ENCODE measurements at places on chromosomes 6 and 20.

DNA sequence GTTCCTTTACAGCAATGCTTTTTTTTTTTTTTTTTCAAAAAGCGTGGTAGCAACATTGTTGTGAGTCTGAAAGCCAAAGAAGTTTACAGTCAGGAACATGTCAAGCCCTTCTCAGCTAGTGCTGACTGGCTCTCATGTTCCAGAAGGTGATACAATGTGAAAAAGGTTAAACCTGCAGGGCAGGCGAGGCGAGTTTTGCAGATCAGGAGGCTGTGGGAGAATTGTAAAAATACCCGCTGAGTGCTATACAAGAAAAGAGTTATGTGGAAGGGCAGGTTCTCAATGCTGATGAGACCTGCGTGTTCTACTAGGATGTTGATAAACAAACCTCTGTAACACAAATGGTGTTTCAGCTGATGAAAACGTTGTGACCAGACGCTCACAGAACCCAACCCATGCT lies 30.9 kb upstream of the RPP40 start:
- no peak for DNase-seq

DNA sequence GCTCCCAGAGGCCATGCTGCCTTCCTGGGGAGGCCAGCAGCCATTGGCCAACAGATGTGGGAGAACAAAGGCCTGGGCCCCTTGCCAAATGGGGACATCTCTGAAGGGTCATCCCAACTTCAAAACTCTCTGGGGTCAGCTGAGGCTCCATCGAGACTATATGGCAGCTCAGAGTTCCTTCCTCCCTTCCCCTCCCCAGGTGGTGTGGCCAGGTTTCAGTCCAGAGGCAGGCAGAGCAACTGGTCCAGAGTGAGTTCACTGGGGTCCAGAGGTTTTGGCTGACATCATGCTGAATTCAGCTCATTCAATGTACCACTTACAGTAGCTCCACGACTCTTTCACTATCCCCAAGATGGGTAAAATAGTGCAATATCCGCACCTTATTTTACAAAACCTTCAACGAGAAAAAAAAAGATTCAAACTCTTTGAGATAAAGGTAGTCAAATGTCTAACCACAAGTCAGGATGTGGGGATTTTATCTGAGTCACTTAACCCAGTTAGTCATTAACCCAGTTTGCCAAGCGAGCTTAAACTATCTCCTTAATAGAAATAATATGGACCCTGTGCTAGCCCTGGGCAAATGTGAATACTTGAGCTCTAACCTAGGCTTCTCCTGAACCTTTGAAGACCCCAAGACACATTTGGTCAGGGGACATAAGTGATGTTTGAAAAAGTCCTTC lies 108.4 kb upstream of the PLEKHG1 start:
- DNase-seq, result no peak

- no peak for DNase-seq
Observed at GRCh38 chr6:86943819-86944407, 6.6 kb downstream of the HTR1E start.

GRCh38 chr20:33423141-33423834 lies 20.3 kb downstream of the SNTA1 start:
- no peak for DNase-seq

DNA sequence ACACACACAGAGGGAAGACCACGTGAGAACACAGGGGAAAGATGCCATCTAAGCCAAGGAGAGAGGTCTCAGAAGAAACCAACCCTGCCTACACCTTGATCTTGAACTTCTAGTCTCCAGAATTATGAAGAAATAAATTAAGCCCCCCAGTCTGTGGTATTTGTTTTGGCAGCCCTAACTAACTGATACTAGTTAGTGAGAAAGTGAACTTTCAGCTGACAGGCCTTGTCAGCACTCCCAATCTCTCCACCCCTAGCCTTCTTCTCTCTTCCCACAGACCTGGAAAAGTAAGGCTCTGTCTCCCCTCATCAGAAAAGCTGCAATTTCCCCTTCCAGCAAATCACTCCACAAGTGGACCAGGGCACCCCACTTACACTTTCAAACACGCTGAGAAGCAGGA lies 108.6 kb upstream of the CDYL start:
- no peak for DNase-seq

- no peak for DNase-seq
Observed at GRCh38 chr6:125524356-125524755, 222.6 kb upstream of the HDDC2 start.

GRCh38 chr6:106124015-106124414 lies 37.9 kb downstream of the PRDM1 start:
- DNase-seq, result no peak

- no peak for DNase-seq
Observed at GRCh38 chr6:87093199-87093598, 1.7 kb downstream of the CGA start.

DNA sequence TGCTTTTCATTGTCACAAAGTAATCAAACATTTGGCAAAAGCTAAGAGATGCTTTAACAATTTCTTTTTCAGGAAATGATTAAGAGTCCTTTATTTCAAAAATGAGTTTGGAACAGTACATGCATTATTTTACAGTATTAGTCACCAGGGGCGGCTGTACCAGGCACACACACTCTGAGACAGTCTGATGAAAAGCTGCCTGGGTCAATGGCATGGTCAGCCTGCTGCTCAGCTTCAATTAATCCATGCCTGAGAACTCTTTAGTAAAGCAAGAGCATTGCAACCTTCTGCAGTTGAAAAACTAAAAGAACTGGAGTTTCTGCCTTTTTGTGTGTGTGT lies 105.5 kb downstream of the TULP4 start:
- no peak for DNase-seq

DNA sequence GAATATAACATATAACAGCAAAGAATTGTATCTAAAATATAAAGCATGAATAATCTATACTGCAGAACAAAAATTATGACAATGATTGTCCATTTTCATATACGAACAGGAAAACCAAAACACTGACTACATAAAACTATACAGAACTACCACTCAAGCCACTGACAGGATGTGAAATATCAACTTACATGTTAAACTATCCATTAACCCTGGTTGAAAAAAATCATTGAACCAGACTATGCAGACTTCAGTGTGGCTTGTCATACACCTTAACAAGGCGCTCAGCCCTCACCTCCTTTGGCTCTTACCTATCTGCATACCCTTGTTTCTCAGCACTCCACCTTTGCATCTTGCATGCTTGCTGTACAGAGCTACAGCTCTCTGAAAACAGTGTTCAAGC lies 34.9 kb downstream of the ASCC3 start:
- DNase-seq, result no peak

- DNase-seq, result no peak
Observed at GRCh38 chr6:166293731-166294584, 14.2 kb downstream of the PRR18 start.

- DNase-seq, result peak; percentile 8
Observed at GRCh38 chr6:47276377-47276776, 33.3 kb downstream of the TNFRSF21 start.

DNA sequence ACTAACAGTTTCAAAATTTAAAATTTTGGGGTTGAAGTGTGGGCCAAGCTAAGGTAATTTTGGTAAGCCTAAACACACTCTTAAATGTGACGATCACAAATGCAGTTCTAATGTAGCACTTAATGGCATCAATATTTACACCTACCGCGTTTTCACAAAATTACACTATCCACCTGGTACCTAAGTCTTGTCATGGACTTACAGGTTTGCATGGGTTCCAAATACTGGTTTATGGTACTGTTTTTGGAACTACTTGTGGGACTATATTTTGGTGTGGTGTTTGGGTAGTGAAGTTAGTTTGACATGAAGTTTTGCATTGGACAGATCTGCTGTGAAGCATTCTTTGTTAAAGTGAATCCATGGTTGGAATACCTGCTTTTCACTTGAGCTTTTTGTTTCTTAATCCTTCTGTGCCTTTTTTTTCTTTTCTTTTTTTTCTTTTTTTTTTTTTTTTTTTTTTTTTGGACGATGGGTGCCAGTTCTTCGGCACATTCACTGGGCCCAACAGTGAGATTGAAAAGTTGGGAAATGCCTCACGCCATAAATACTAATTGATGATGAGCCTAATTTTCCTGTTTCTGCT lies 6.5 kb downstream of the SRSF3 start:
- no peak for DNase-seq

- DNase-seq, result no peak
Observed at GRCh38 chr6:73282871-73283270, 19.9 kb upstream of the KHDC1 start.

DNA sequence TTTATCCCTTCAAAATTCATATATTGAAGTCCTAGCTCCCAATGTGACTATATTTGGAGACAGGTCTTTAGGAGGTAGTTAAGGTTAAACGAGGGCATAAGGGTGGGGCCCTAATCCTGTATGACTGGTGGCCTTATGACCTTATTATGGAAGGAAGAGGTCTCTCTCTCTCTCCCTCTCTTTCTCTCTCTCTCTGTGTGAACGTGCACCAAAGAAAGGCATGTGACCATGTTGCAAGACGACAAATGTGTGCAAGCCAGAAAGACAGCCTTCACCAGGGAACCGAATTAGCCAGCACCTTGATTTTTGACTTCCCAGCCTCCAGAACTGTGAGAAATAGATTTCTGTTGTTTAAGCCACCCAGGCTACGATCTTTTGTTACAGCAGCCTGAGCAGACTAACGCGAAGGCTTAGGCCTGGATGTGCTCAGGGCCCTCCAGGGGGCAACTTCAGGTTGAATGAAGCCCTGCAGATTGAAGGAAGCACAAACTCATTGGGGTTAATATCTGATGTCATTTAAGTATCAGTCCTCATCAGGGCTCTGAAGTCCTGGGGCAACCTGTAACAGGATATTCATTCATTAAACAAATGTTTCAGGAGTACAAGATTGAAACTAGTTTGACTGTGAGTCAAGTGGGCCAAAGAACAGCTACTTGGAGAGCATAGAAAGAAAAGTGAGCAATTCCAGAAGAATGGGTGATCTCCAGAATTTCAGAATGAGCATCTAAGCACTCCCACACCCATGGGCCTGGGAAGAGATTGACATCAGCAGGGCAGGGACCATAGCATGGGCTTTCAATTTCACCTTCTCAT lies 157.4 kb upstream of the TNFAIP3 start:
- DNase-seq, result no peak

- no peak for DNase-seq
Observed at GRCh38 chr6:13432526-13433184, 54.7 kb downstream of the GFOD1 start.

DNA sequence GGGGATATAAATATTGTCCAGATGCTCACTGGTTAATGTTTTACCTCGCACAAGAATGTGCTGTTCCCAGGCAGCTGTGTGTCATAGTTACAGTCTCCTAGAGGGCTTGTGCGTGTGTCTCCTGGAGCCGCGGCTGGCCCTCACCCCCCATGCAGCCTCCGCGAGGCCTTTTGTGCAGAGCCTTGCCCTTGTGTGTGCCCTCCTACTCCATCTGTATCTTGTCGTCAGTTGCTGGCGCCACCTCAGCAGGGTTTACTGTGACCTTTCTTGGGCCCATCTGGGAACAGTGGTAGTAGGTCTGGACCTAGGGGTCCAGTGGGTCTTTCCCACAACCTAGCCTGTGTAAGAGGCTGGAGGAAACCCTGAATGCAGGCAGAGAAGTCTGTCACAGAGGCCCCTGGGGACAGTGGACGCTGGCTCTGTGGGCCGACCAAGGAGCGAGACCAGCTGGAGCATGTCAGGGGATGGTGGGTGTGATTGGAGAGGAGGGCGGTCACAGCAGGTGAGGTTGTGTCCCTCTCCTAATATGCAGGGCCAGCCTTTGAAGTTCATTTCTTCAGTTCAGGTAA lies 35.2 kb downstream of the PPP1R14C start:
- no peak for DNase-seq

DNA sequence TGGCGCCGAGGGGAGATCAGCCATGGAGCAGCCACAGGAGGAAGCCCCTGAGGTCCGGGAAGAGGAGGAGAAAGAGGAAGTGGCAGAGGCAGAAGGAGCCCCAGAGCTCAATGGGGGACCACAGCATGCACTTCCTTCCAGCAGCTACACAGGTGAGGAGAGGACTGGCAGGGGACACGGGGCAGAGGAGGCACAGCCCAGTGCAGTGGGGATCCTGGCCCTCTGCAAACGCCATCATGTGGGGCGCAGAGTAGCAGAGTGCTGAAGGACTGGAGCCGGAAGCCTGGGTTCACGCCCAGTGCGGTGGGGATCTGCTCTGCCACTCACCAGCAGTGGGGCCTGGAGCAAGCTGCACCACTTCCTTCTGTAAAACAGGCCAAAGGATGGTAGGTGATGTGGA lies 41.1 kb upstream of the FANCE start:
- no peak for DNase-seq

DNA sequence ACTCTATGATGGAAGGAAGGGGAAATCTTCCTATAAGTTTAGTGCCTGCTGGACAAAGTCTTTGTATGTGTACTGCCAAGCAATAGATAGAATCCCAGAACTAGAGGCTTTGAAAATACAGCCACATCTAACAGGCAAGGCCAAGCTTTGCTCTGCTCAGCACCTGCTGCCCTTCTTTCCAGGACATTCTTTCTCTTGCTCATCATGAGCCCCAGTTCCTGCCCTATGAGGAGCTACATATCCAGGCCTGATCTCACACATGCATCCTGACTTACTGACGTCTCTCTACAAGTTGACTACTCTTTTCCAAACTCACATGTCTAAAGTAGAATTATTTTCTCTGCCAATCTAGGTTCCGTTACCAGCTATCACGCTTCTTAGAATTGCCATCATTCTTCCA lies 64.5 kb upstream of the ENPP5 start:
- no peak for DNase-seq

DNA sequence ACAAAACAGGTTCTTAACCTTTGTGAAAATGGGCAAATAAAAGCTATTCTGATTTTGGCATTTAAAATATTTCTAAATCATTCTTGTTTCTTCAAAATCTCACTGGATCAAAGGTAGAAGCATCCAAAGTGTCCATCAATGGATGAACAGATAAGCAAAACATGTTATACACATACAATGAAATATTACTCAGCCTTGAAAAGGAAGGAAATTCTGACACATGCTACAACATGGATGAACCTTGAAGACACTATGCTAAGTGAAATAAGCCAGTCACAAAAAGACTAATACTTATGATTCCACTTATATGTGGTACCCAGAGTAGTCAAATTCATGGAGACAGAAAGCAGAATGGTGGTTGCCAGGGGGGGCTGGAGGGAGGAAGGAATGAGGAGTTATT lies 45.9 kb downstream of the SNX14 start:
- DNase-seq, result no peak

- no peak for DNase-seq
Observed at GRCh38 chr20:48720256-48720985, 107.4 kb downstream of the PREX1 start.

DNA sequence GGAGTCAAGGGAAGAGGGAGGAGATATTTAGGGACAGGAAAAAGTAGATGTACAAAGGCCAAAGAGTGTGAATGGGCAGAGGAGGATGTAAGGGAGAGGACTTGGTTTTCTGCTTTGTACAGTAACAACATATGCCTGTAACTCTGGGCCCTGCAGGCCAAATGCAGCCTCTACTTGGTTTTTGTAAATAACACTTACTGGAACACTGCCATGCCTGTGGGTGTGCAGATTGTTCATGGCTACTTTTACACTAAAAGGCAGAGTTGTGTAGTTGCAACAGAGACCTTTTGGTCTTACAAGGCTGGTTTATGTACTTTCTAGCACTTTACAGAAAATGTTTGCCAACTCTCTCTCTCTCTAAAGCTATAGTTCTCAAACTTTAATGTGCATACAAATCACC lies 157.1 kb downstream of the PHACTR1 start:
- DNase-seq, result no peak
